ENCODE measurements at places on chromosomes 7 and 10.

DNA sequence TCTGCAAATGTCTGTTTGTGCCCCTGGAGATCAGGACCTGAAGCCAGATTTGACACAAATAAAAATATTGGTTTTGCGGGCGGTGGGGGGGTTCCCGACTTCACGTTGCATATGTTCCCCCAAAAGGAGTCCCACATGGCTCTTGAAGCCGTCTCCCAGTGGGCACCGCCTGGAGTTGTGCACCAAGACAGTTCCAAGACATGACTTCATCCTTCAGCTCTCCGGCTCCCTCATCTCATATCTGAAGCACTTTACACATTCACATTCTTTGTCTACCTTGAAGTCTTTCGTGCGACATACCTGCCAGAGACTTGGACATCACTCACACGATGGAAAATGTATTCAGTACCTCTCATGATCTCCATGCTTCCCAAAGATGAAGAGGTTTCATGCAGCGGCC lies 362.8 kb upstream of the FOXK1 start:
- no peak for DNase-seq

DNA sequence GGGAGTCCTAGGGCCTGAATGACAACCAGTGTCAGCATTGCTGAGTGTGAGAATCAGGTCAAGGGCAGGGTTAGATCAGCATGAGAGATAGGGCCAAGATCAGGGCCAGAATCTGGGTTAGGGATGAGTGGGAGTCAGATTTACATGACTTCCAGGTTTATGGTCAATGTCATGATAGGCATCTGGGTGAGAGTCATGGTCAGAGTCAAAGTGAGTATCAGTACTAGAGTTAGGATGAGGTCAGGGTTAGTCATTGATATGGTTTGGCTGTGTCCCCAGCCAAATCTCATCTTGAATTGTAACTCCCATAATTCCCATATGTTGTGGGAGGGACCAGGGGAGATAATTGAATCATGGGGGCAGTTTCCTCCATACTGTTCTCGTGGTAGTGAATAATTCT lies 12.3 kb downstream of the MRPS24 start:
- DNase-seq, result no peak

DNA sequence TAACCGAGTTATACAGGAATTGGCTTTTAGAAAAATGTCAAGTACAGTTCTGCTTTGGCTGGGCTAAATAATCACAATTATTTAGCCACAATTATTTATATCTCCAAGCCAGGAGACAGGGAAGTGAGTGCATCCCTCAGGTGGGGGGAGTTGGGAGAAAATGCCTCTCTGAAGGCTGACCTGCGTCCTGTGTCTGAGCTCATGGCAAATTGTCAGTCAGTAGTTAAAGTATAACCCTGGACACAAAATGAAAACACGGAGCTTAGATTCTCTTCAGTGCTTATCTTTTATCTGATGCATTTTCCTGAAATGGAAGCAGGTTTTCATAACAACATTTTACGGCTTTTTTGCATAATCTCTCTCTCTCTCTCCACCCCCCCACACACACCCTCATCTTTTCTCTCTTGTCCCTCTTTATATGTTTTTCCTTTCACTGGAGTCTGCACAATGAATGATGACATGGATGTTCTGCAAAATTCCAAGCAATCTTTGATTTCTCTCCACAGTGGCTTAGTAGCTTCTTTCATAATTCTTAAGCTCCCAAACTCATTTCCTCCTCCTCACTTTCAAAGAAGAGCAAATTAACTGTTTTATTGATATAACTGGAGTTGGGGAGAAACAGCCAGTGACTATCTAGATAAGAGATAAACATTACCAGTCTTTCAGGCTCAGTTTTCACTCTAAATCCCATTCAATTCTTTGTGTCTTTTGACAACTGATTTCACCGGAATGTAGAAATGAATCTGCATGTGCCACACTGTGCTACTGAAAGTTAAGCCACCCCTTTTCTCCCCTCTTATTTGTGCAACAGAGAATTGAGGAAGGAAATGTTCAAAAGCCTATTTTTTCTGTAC lies 521.4 kb upstream of the GHITM start:
- no peak for DNase-seq

DNA sequence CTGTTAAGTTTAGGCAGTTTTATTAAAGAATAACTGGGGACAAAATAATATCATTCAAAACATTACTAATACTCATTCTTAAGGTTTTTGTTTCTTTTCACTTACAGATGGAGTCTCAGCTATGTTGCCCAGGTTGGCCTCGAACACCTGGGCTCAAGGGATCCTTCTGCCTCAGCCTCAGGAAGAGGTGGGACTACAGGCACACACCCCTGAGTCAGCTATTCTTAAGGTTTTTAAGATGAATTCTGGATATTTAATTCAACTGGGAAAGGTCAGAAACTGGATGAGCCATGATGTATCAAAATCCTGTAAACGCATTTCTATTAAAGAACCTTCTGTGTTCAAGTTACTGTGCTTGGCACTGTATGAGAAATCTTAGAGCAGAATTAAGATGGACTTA lies 3.5 kb downstream of the OAT start:
- no peak for DNase-seq

- DNase-seq, result no peak
Observed at GRCh38 chr7:140697447-140698143, 1.1 kb downstream of the NDUFB2 start.

DNA sequence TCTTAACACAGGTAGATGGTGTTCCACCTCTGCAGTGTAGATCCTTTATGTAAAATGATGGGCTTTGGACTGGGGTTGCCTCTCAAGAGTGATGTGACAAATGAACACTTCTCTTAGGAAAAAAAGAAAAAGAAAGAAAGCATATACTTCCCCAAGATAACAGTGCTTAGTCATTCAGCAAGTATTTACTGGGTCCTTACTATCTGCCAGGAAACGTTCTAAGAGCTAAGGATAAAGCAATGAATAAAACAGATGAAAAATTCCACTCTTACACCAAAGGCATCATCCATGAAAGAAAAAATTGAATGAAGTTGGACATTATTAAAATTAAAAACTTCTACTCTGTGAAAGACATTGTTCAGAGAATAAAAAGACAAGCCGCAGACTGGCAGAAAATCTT lies 177.3 kb downstream of the C7orf25 start:
- DNase-seq, result no peak

- DNase-seq, result no peak
Observed at GRCh38 chr7:99990460-99990852, 14.6 kb upstream of the AZGP1 start.

- DNase-seq, result no peak
Observed at GRCh38 chr10:74418285-74418872, 267.4 kb downstream of the ADK start.

GRCh38 chr7:143372070-143372469 lies 9.1 kb upstream of the ZYX start:
- DNase-seq, result no peak

- no peak for DNase-seq
Observed at GRCh38 chr7:151039850-151040548, 8.3 kb upstream of the ASIC3 start.

DNA sequence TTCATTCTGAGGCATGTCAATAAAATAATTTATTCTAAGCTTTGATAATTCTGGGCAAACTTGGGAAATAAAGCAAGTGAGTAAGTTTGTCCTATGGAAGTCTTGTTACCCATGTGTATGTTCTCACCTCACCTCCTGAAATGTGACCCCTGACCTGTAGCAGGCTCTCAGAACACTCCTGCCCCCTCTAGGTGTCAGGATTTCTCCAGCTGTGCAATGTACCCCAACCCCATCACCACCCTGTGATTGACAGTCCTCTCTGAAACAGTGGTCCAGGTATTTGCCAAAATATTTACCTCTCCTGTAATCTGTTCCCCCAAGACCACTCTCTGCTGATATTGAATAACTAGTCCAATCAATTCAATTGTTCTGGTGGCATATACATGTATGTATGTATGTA lies 122.6 kb upstream of the PTER start:
- DNase-seq, result no peak

DNA sequence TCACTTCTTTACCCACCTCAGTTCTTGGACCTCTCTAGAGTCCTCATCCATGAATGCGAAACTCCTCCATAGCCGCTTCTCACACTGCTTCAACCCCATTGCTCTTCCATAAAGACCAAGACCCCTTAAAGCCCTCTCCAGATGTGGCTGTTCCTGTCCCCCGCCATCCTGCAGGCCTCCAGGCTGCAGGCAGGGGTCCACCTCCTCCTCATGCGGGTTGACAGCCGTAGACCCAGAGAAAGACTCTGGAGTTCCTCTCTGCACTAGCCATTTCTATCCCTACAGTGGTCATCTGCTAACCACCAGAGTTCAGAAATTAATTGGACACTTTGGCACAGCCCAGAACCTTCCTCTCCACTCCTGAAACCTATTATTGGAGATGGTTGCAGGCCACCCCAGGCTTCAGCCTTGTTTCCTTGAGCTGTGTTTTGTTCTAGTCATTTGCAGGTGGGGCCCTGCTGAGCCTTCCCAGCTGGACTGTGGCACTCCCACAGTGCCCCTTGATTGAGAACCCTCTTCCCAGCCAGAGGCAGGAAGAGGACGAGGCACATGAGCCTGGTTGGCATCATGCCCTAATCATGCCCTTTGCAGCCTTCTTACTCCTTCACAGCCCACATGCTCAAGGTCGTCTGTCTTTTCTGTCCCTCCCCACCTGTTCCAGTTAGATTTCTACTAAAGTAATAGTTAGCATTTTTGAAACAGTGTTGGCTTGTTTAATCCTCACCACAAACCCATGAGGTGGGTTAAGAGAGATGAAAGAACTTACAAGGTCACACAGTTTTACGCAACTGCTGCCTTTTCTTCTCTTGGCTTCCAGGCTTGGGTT lies 23.9 kb downstream of the CUL1 start:
- DNase-seq, result no peak

DNA sequence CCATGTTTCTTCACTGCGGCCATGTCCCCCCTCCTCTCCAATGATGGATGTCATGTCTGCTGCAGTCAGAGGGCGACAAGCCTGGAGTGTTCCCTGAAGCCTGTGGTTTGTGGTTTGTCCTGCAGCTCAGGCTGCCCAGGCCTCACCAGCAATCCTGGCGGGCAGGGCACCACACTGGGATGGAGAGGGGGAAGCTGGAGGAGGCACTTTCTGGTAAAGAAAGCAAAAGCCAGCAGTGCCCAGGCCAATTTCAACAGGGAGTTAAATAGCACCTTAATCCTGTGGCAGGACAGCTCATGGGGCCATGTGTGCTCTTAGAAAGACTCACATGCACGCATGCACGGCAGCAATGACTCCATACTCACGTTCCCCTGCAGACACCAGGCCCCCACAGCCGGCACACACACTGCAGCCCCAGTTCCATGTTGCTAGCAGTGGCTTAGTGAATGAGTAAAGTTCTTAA lies 158.3 kb downstream of the EGFR start:
- DNase-seq, result no peak

DNA sequence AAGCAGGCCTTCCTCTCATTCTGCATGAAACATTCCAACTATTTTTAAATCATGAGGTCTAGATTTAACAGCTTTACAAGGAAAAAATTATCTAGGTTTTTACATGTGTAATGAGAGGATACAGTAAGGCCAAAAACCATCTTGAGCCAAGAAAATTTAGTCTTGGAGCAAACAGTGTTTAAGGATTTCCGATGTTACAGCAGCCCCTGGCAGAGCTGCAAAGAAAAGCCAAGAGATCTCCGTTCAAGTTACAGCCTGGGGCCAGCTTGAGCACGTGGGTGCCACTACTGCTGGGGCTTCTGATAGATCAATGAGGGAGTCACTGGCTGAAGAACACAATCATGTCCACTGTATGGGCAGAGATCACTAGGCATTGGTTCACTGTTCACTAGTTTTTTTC lies 156.2 kb downstream of the EVX1 start:
- no peak for DNase-seq

- peak; percentile 8 for DNase-seq
Observed at GRCh38 chr10:110077436-110078130, 69.8 kb downstream of the ADD3 start.

DNA sequence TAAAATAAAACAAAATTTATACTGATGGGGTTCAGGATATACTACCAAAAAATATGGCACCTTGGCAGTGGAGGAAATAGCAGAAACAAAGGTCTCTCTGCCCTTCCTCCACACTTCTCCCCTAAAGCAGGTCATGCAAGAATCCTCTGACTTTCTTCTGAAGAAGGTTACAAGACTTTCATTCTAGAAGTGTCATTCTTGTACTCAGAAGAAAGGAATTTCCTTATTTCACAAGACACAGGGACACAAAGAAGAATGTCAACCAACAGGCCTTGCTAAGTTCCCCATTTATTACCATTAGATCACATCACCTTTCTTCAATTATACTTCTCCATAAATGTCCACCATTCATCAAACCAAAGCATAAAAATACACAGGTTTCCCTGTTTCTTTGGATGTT lies 470.2 kb downstream of the PAXIP1 start:
- no peak for DNase-seq

DNA sequence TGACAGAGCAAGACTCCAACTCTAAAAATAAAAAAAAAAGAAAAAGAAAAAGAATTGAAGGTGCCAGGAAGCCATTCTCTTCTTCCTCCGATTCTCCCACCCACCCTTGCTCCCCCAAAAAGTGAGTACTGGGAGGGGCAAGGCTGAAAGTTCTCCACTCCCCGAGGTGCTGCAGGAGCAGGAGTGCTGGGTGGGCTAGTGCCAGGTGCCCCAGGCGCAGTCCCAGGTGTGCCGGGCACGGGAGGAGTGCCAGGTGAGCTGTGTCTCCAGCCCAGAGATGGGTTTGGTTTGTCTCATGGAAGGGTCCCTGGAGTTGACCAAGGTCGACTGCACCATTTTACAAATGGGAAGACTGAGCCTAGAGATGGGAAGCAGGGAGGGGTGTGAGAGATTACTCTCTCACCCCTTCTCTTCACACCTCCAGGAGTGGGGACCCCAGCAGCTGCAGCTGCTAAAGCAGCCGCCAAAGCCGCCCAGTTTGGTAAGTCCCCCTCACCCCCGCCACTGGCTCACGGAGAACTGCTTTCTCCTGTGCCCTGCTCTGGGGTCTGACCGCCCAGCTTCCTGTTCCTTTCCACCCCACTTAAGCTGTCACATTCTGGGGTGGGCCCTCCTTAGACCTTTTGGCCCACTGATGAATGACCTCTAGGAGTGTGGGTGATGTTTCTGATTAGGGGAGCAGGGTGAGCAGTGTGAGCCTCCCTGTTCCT lies 26.2 kb upstream of the LIMK1 start:
- DNase-seq, result no peak

DNA sequence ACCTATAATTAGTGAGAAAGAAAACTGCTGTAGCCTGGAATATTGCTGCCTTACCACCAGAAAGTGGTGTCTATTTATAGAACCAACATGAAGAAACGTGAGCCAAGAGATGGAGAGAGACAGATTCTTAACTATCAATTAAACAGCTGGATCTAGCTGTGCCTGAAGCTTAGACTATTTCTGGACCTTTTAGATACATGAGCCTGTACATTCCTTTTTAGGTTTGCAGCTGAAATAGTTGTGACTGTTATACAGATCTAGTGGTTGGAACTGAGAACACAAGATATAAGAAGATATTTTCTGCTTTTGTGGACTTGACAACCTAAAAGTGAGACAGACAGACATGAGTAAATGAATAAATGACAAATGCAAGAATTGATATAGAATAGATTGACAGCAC lies 73.4 kb downstream of the CDK14 start:
- DNase-seq, result no peak

DNA sequence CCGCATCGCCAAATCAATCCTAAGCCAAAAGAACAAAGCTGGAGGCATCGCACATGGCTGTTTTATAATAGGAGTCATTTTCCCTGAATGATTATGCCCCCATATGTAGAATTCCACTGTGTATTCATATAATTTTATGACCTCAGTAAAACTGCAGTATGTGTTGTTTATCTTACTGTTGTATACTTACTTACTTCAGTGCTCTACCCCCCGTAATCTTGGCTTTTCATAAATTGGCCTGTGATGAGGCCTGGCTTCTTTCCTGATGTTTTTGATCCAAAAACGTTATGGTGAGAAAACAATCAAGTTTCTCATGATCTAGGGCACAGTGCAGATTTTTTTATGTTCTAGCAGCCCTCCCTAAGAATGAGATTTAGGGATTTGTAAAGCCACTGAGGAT lies 306.4 kb upstream of the FZD1 start:
- DNase-seq, result no peak
